WERI-Rb-1 (cell line): ENCODE measurements at places on chromosomes 7 and 10.

DNA sequence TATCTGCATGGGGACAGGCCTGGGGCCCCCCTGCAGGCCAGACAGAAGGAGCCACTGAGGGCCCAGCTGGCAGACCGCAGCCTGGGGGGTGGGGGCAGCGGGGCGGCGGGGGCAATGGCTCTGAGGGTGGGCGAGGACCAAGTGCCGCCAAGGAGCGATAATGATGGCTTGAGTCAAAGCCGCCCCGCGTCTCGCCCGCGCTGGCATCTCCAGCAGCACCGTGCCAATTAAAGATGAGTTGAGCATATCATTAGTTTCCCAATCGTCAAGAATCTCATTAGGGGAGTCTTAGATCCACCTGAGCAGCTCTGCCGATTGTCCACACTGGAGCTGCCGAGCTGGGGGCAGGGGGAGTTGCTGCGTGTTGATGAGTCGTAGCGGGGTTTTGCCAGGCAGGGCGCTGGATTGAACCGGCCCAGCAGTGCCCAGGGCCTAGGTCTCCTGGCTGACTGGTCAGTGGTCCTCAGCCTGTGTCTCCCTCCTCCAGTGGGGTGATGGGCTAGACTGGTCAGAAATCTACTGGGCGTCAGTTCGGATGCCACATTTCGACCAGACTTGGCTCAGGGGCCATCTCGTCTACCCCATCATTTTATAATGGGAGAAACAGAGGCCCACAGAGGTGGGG is 41.0 kb upstream of the PSMG3 start:
- DNase-seq: peak; percentile 50

DNA sequence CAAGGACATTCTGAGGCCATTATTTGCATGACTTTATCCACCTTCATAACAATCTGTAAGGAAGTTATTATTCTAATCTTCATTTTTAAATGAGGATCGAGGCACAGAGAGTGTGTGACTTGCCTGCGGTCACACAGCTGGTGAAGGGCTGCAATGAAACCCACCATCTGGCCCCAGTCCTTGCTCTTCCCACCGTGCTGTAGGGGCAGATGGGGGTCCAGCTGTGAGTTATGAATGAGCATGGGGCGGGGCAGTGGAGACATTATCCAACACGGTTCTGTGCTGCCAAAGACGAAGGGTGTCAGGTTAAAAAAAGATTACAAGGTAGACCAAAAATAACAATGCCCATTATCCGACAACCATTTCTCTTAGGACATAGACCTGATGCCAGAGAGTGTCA is 417.5 kb upstream of the MGMT start:
- DNase-seq: no peak

DNA sequence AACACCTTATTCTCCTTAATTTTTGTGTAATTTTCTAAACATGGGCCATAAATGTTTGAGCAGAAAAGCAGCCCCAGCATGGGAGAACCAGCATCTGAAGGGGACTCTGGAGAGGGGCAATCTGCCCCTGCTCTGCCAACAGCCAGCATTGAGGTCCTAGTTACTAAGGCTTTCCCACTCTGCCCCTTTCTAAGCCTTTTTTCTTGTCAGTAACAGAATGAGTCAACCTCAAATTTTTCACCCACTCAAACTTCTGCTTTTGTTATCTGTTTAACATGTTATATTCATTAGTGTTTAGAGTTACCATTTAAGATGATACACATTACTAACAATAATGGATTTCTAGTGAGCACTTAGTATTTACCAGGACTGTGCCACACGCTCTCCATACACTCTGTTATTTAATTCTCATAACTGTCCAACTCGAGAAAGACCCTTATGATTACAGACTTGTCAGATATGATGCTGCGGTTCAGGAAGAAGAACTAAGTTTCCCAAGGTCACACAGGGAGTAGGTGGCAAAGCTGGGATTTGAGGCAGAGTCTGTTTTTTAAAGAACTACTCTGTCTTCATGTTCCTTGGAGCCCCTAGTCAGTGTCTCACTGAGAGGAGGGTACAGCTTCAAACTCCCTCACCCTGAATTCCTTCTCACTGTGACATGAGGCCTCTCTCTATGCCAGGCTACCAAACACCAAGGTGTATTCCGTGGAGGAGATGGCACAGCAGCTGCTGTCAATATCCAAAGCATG is 19.9 kb upstream of the GPAM start:
- DNase-seq: no peak

DNA sequence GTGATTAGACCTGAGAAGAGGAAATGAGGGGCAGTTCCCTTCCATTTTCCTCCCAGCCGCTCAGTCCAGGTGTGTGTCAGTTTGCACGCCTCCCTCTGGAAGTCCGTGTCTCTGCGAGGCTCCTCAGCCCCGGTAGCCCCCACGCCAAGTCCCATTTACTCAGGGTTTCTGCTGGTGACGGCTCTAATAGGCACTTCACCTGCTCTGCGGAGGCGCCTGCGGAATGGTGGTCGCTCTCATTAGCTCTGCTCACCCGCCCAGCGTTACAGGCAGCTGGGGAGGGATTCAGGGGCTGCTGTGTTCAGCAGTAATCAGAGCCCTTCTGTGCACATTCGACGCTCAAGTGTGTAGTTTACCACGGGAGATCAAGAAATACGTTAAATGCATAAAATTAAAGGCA is 179.9 kb downstream of the MGMT start:
- no peak for DNase-seq
